ENCODE measurements at places on chromosomes 13 and 19. TPM values are rescaled to one million over a fixed set of nuclear protein-coding genes. Genes with fewer than 3 reads are reported as not detected.

GRCh38 chr13:97245011-97245410 lies 22.9 kb downstream of the MBNL2 start:
- DNase-seq, result no peak
- H3K4me1 ChIP-seq, result peaks cover 70% of the 10 kb centered on the region
- H3K27me3 ChIP-seq, result no peaks in the 10 kb centered on the region

DNA sequence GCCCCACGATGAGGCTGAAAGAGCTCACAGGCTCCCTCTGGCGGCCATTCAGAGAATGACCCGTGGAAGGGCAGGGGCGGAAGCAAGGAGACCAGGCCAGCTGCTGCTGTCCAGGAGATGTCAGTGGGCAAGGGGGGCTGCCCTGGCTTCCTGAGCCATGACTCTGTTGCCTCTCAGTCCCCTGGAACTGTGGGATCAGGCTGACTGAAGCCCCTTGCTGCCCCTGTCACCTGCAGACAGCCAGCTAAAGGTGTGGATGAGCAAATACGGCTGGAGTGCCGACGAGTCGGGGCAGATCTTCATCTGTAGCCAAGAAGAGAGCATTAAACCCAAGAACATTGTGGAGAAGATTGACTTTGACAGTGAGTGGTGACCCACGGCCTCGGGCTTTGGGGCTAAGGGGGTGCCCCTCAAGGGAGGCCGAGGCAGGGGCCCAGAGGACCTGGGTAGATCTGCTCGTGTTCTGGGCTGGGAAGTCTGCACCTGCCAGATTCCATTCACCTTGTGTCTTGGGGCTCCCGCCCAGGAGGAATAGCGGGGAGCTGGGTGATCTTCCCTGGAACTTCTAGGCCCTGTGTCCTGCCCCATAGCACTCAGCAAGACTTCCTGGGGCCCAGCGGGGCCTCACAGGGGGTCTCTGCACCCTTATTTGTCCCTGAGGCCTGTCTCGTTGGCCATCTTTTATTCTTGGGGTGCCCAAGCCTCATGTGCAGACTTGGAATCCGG lies 12.5 kb upstream of the ACTN4 start:
- DNase-seq, result peak; percentile 93
- H3K4me3 ChIP-seq, result no peak overlapping the region
- H3K27me3 ChIP-seq, result no peaks in the 10 kb centered on the region
- H3K36me3 ChIP-seq, result no peaks in the 10 kb centered on the region
- H3K4me1 ChIP-seq, result no peaks in the 10 kb centered on the region

Gene KLK12
- total RNA-seq, result not detected

- no peak for DNase-seq
- peaks cover 36% of the 10 kb centered on the region for H3K4me1 ChIP-seq
These were observed 8.5 kb upstream of the ABHD17A start for GRCh38 chr19:1893791-1894190.

Gene CYP2A7
- not detected for total RNA-seq

All from left lung (tissue), 14 donors.